ENCODE measurements at places on chromosomes 7 and 10.

- peak; percentile 15 for DNase-seq
Observed at GRCh38 chr7:30348083-30348560, 63.7 kb downstream of the ZNRF2 start.

- no peak for DNase-seq
Observed at GRCh38 chr10:14695847-14696480, 78.7 kb downstream of the FAM107B start.

- DNase-seq, result no peak
Observed at GRCh38 chr10:60732198-60732806, 46.0 kb upstream of the CDK1 start.

DNA sequence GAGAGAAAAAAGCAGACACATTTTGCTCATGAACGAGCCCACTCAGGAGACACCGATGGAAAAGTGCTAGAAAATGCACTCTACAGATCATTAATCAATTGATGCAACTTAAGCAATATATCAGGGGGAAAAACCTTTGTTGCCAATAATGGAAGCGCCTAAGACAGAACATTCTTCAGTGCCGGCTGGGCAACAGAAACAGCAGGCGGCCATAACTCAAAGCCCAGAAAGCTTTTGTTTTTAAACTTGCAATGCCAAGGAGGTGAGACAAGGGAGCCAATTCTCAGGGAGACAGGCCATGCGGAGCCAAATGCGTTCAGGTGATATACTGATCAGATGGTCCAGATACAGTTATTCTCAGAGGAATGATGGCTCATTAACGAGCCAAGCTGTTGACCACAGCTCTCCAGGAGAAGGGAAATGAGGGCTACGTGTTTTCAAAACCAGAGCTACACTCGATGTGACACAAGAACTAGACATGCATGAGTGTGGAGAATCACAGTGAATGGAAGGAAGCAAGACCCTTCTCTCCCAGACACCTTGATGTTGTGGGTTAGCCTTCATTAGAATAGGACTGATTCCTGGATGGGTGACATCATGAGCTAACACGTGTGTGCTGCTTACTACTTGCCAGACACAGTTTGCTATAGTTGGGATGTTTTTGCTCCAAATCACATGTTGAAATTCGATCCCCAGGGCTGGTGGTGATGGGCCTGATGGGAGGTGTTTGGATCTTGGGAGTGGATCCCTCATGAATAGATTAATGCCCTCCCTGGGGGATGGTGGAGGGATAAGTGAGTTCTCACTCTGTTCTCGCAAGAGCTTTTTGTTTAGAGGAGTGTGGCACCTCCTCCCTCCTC is 79.1 kb upstream of the KCNMA1 start:
- no peak for DNase-seq

- DNase-seq, result no peak
Observed at GRCh38 chr10:123565691-123566660, 100.2 kb upstream of the GPR26 start.

GRCh38 chr10:93771354-93771753 is 13.6 kb downstream of the LGI1 start:
- DNase-seq, result no peak

DNA sequence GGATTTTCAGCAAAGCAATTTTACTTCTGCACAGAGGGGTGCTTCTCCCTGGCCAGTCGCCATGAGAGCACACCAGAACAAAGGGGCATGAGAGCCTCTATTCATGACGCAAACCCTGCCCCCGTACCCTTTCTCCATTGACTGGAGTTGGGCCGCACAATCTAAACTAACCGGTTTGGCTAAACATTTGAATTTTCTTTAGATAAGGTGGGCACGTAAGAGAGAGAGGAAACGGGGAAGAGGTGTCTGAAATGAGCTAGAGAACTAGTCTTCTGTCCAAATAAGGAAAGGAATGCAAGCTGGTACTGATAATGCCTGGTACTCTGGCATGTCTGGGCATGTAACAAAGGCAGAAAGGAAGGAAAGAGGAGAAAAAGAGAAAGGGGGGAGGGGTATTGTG is 13.2 kb upstream of the SCIN start:
- no peak for DNase-seq

GRCh38 chr7:130927062-130927461 is 193.1 kb upstream of the KLF14 start:
- DNase-seq, result no peak

- DNase-seq, result no peak
Observed at GRCh38 chr10:74934100-74934812, 107.9 kb downstream of the KAT6B start.

DNA sequence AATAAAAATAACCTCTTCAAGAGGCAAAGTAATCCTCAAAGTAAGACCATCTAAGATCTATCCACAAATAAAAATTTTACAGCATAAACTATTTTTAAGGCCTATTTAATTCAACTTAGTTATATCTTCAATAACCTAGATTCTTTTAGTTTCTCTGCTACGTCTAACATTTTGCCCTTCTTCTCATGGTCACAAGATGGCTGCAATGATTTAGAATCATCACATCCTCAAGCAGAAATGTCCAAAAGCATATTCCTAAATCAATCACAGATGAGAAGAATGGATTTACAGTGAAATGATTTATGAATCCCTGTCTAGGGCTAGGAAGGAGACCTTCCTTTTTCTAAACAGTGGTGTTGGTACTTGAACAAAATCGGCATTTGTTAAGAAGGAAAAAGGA is 304.7 kb downstream of the ARHGAP12 start:
- no peak for DNase-seq

GRCh38 chr7:75915416-75916156 is 631 bp downstream of the POR start:
- DNase-seq, result peak; percentile 27

- DNase-seq, result no peak
Observed at GRCh38 chr7:47473499-47474210, 108.3 kb downstream of the TNS3 start.

DNA sequence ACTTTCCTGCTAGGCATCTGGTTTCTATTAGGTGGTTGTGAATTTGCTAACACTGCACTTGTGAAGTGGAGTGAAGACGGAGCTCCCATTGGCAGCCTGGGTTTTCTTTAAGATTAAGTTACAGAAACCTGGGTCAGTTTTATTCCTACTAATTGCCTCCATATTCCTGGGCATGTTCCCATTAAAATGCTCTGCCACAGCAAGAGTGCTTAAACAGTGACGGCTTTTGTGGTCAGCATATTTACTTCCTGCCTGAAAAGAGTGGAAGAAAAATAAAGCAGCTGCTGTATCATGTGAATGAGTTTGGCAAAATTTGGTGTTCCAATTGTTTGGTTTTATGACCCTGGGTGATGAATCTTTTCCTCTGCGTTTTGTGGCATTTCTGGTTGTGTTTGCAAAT is 96.9 kb upstream of the PLXDC2 start:
- no peak for DNase-seq

- no peak for DNase-seq
Observed at GRCh38 chr7:45238806-45239205, 81.2 kb downstream of the RAMP3 start.

- DNase-seq, result no peak
Observed at GRCh38 chr7:125663961-125664360, 734.3 kb upstream of the POT1 start.

DNA sequence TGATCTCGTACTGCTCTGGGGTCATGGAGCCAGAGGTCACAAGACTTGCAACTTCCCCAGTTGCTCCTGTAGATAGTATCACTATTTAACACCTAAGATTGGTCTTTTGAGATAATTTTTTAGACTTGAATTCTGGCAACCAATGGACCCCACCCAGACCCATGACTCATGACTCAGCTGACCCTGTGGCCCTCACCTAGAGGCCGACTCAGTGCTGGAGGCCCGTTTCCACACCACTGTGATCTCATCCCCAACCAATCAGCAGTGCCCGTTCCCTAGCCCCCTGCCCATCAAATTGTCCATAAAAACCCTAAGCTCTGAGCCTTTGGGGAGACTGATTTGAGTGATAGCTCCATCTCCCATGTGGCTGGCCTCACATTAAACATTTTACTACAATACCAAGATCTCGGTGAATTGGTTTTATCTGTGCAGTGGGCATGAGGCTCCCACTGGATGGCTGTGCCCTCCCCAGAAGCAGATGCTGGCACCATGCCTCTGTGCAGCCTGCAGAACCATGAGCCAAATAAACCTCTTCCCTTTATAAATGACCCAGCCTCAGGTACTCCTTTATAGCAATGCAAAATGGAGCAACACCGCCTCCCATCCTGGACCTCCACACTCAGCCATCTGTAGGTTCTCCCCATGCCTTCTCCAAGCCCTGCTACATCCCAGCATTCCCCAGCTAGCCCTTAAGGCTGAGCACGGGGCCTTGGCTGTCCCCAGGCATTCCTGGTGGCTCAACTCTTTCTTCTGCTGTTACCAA is 98.8 kb downstream of the PRKAG2 start:
- DNase-seq, result no peak

- peak; percentile 87 for DNase-seq
Observed at GRCh38 chr7:56092789-56093531, at the start of gene PHKG1. TSS of gene PHKG1 (minus strand) at chr7:56092952. CDS start at chr7:56088941, 4,011 bp downstream.

GRCh38 chr10:111705021-111705420 is 478.5 kb downstream of the GPAM start:
- no peak for DNase-seq

DNA sequence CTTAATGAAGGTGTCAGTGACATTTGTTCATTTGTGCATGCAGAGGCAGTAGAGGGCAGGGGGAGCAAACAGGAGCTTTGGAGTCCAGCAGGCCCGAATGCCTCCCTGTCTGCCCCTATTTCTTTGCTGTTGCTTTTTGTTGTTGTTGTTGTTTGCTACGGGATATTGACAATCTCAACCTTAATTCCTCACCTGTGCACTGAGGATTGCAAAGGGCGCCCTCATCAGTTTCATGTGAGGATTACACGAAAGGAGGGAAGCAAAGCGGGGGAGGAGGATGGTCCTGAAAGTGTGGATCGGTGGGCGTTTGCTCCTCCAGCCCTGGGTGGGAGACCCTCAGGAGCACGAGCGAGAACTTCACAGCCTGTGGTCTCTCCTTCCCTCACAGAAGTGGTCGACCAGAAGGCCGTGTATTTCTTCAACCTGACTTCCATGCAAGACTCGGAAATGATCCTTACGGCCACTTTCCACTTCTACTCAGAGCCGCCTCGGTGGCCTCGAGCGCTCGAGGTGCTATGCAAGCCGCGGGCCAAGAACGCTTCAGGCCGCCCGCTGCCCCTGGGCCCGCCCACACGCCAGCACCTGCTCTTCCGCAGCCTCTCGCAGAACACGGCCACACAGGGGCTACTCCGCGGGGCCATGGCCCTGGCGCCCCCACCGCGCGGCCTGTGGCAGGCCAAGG is 9.6 kb downstream of the GDF10 start:
- no peak for DNase-seq

DNA sequence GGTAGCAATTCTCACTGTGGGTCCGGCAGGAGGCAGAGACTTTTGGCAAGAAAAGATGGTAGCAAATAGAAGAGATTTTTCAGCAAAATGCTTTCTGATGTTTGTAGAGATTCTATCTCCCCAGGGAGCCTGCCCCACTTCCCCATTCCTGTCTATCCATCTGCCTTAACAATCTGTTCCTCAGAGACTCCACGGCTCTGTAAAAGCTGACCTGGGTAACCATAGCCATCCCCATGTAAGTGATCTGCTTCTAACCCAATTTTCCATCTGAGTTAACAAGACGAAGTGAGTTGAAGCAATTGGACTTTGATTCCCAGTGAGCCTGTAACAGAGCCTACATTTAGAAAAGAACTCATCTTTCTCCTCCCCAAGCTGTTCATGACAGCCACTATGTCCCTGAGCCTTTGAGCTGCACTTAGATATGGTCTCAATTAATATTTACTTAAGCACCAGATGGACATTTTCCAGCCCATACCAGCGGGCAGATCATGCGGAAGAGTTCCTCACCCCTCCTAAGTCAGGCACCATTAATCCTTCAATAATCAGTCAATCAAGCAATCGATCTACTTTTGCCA is 896.1 kb downstream of the CCSER2 start:
- DNase-seq, result no peak

GRCh38 chr7:98797150-98797549 is 72.7 kb downstream of the TMEM130 start:
- no peak for DNase-seq

DNA sequence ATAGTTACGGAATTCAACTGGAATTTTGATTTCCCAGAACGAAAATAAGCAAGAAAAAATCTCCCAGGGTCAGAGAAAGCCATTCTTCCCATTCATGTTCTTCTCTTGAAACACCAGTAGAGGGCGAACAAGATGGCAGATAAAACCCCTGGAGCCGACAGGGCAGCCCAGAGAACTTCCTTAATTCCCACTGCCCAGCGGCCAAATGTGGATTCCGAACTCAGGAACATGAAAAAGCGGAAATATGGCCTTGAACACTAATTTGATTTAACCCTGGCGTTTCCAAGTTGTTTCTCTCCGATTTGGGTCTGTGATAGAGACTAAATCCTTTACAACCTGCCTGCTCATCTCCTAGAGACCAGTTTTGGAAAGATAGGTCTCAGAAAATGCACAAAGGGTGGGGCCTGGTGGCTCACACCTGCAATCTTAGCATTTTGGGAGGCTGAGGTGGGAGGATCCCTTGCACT is 100.7 kb upstream of the WAC start:
- DNase-seq, result peak; percentile 80

DNA sequence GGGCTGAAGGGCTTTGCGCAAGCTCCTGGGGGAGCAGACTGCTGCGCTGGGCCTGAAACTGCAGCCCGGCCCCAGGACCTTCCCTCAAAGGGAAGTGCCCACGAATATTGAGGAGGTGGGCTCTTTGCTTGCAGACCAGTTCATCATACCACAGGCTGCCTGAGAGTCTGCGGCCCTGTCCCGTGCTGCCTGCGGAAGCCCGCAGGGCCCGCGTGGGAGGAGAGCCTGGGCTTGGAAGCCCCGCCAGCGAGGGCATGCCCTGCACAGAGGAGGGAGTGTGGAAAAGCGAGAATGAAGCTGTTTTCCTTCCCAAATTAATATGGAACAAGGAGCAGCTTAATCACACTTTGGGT is 83.6 kb upstream of the MKI67 start:
- no peak for DNase-seq

DNA sequence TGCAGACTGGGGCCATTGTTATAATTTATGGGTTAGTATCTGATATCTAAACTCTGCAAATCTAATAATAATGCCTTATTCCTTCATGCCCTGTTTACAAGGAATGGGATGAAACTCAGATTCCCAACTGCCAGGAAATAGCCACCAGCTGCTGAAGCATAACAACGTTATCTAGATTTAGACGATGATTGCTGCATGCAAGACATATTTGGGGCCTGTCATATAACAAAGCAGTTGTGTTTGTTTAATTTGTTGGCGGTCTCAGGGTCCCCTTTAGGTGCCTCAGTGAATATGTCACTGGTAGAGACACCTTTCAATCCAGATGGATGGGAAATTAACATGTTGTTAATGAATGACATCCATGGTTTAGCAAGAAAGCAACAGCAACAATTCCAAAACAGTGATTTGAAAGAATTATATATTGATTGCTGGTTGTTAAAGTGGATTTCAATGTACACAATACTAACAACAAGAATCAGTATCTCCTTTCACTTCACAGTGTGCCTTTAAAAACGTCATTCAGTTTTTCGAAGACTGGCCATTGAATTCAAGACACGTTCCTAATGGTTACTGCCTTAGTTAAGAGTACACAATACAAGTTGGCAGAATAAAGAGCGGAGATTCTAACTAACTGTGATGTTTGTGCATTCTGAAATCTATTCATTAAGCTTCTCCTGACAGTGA is 860.6 kb upstream of the CELF2 start:
- no peak for DNase-seq

GRCh38 chr7:42642699-42643098 is 269.2 kb downstream of the C7orf25 start:
- DNase-seq, result no peak

GRCh38 chr7:90432752-90433151 is 29.5 kb downstream of the CLDN12 start:
- DNase-seq, result no peak

All from Ammon's horn (tissue), 1 donor.